ENCODE measurements at places on chromosomes 3 and 15.

DNA sequence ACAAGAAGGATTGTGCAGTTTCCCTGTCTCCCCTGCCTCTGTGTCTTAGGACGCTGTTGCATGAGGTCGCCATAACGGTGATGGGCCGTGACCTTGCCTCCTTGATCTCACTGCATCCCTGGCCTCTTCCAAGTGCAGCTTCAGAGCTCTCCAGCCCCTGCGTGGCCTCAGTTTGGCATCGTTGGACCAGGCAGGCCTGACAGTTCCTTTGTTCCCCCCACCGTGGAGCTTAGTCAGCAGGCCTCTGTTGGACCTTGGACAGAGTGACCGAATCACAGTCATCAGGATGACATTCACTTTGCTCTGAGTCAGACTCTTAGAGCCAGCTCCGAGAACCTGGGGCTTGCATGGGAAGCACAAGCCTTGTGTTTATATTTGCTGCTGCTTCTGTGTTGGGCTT, 139.4 kb downstream of the OPA1 start:
- no peak for DNase-seq

DNA sequence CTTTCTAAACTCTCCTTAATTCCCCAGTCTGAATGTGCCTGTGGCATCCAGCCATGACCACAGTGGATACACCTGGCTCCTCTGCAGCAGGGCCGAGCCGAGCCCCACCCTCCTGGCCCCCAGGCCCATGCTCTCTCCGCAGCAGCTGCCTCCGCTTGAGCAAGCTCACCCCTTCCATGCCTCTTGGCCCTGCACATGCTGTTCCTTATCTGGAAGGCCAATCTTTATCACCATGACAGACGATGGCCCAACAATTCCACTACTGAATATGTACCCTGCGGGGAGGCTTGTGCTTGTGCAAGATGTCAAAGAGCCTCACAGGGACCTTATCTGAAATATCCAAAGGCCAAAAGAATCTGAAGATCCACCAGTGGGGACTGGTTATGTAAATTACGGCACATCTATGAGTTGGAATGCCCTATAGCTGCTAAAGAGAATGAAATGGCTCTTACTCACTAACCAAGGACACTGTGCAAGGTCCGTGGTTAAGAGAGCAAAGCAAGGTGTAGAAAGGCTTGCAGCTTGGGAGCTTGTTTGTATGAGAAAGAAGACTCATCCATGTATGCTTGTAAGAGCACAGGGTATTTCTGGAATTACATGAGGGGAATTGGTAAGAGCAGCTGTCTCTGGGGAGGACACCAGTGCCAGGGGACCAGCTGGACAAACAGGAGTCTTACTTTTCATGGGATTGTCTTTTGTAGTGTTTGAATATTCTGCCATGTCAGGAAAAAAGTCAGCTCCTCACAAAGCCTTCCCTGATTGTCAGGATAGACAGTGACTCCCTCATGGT, 55.2 kb downstream of the WNT7A start:
- no peak for DNase-seq

DNA sequence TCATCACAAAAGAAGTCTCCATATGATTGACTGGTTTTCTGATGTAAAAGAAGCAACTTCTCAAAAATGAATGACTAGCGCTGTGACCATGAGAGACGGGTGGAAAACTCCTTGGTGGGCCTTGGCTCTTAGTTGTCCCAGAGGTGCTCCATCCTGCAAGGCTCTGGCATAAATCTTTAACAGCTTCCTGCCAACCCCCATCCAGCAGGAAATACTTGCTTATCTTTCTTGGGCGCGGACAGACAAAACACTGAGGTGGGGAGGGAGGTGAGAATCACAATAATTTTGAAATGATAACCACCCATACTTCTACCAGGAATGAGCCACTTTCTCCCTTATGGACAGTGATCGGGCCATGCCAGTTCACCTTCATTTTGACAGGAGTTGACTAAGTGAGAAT, 128.6 kb downstream of the STT3B start:
- no peak for DNase-seq

DNA sequence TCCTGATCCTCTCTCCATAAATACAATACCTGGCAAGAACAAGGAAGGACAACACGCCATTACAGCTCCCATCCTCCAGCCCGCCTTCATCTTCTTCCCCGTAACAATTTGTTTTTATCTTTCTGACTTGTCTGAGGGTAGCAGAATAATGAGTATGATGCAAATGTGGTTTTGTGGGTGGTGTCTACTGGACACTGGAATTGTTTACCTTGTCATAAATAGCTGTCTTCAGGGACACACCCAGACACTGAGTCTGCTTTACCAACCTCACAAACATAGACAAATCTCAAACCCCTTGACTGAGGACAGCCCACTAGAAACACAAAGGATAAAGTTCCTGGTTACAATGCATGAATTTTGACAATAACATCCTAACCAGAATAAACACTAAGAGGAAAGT, 13.4 kb downstream of the WDR72 start:
- DNase-seq: no peak

GRCh38 chr3:63877737-63878393, 14.2 kb downstream of the ATXN7 start:
- DNase-seq: no peak

DNA sequence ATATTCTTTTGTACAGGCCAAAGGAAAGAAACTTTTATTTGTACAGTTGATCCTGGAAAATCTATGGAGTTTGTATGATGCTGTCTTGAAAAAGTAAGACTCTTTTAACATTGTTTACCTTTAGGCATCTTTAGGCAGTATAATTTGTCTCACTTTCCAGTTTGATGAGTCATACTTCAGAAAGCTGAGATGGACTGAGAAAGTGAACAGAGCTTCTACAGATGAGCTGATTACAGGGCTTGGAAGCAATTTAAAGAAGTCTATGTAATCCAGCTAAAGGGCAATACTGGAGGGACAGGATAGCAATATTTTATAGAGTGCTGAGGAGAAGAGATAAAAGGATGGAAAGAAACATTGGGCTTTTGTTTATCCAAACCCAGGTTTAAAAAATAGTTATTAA, 123.5 kb upstream of the GOLGA6L4 start:
- DNase-seq: no peak

DNA sequence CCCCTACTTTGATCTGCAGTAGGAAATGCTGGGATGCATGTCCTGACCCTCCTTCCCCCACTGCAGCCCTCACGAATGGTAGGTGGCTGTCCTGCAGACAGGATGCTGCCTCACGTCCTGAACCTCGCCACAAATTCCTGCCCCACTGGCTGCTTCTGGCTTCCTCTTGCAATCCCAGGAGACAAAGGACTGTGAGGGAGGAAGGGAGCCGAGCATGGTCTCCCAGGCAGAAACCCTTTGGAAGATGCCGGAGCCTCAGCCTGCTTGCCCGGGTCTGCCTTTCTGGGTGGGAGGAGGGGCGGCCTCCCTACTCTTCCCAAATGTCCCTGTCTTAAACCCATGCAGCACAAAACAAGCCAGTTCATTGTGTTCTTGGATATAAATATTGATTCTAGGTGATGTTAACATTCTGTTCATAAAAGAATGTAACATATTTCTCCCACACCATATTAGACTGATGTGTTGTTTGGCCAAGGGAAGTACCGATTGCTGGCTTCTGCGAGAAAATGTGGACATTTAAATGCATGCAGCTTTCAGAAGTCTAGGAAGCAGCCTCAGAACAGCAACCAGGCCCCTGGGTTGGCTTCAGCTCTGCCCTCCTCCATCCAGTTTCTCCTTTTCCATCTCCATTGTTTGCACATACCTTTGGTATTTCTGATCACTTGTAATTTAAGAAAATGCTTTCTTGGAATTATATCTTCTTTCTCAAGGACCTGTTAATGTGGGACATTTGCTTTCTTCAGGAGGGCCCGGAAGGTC, 75.3 kb downstream of the HMG20A start:
- no peak for DNase-seq

- no peak for DNase-seq
These were observed 36.8 kb downstream of the TMEM108 start for GRCh38 chr3:133074977-133075376.

DNA sequence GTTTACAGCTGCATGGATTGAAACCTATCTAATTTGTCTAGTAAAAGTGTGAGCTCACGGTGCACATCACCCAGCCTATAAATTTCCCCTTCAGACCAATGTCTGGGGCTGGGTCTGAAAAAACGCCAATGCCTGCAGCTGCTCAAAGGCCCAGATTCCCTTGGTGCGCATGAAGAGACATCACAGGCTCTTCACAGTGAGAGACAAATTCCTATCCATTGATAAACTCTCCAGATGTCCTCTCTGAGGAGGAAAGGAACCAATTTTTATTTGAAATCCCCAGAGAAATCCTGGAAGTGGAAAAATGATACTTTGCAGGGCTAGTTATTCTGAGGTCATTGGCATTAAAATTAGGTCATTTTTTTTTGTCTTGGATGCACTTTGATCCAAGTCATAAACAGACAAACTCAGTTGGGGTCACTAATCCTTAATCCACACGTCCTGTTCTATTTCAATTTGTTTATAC, 360.5 kb downstream of the EPHA3 start:
- DNase-seq: no peak

GRCh38 chr3:158864492-158864891, 62.6 kb downstream of the MFSD1 start:
- no peak for DNase-seq

- no peak for DNase-seq
These were observed 40.5 kb downstream of the HES1 start for GRCh38 chr3:194176274-194176991.

- no peak for DNase-seq
These were observed 6.2 kb downstream of the MELTF start for GRCh38 chr3:197023241-197023997.

GRCh38 chr15:67573194-67573593, 30.7 kb downstream of the MAP2K5 start:
- DNase-seq: no peak

DNA sequence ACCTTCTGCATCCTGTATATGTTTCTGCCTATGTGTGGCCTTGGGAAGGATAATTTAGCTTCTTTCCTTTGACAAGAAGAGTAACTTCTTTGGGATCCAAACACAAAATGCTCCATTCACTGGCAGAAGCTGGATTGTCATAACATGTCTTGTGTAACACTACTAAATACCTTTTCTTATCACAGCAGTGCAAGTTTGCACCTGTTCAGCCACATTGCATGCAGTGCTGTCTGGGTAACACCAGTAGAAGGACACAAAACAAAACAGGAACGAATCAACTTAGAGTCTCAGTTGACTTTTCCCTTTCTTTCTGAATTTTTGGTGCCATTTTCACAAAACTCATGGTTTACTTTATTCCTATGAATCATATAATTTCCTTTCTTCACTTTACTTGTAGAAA, 43.6 kb upstream of the TNIK start:
- DNase-seq: no peak

GRCh38 chr15:91863621-91864255, 10.2 kb downstream of the SLCO3A1 start:
- DNase-seq: no peak

DNA sequence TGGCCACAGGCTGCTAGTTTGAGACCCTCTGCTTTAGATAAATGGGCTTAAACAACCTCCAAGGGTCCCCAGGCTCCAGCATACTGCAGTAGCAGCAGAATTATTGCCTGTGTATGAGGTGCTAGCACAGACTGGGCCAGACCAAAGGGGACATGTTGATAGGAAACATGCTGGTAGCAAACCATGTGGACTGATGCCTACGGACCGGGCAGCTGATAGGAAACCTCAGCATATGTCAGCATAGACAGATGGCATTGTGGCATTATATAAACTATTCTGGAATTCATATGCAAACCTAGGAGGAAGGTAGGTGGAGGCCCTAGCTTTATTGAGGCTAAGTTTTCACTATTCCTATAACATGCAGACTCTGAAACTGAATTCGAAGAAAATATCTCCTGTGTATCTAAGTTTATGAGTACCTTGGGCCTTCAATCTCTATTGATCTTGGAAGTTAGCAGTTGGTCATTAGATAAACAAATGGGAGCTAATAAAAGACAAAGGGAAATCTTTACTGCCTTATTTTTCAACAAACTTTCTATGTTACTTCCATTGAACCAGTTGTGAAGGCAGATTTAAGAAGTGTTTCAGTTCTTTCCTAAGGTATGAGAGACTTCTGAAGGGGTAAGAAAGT, 1.7 kb upstream of the HGD start:
- DNase-seq: no peak

GRCh38 chr3:150247441-150247840, 160.7 kb upstream of the TSC22D2 start:
- DNase-seq: no peak

GRCh38 chr15:51224428-51224827, 114.0 kb downstream of the CYP19A1 start:
- no peak for DNase-seq

GRCh38 chr15:30872341-30872748, 31.4 kb upstream of the FAN1 start:
- DNase-seq: peak; percentile 11

GRCh38 chr3:10695595-10696285, 120.3 kb upstream of the SLC6A11 start:
- DNase-seq: no peak

DNA sequence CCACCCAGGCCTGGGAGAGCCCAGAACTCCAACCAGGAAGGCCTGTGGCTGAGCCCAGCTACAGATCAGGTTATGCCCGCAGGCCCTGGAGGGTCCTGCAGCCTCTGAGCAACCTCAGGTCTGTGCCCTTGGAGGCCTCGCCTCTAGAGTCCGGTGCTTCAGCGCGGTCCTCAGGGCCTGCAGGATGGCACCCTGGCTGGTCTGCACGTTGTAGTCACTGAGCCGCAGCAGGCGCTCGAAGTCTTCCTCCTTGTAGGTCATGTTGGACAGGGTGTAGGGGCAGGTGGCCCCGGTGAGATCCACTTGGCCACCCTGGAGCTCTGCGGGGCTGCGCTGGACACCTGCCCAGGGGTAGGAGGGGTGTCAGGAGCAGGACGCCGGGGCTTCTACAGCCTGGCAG, 25.8 kb downstream of the PLA2G4D start:
- DNase-seq: no peak

Data from activated CD4-positive, alpha-beta T cell treated with anti-CD3 and anti-CD28 coated beads, Interleukin-2, amount 50 U/mL, for 24 hours (primary cell).